Liver (tissue), 10 donors: ENCODE measurements at places on chromosomes 12 and 14.

- DNase-seq = no peak
- no peaks in the 10 kb centered on the region for H3K27me3 ChIP-seq
- H3K4me3 ChIP-seq = no peak overlapping the region
- H3K4me1 ChIP-seq = no peaks in the 10 kb centered on the region
- H3K36me3 ChIP-seq = no peaks in the 10 kb centered on the region
These were observed 303.6 kb downstream of the CEP128 start for GRCh38 chr14:80637756-80638619.

GRCh38 chr12:70448371-70448770 lies 82.3 kb downstream of the KCNMB4 start:
- no peaks in the 10 kb centered on the region for H3K36me3 ChIP-seq
- H3K27me3 ChIP-seq = no peaks in the 10 kb centered on the region
- no peaks in the 10 kb centered on the region for H3K4me1 ChIP-seq

- H3K27me3 ChIP-seq = no peaks in the 10 kb centered on the region
- no peak for DNase-seq
- H3K4me1 ChIP-seq = no peaks in the 10 kb centered on the region
- no peak overlapping the region for H3K4me3 ChIP-seq
These were observed 95.4 kb downstream of the KCNK10 start for GRCh38 chr14:88227693-88228092.

DNA sequence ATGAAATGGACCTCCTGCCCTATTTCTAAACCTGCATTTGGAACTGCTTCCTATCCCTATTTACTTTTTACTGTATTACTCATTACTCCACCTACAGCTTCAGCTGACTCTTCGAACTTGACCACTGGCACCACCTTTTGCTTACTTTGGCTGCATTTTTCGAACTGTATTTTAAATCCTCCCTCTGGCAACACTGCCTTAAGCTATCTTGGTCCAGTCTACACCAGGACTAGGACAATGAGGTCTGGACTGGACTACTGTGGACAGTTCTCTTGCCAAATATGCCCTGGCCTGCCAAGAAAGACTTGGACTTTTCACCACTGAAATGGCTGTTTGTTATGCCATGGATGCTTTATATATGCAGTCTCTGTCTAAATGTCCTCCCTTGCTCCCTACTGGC lies 328.1 kb downstream of the BTG1 start:
- peak overlapping the region; percentile 91 for H3K27ac ChIP-seq
- no peak for DNase-seq

DNA sequence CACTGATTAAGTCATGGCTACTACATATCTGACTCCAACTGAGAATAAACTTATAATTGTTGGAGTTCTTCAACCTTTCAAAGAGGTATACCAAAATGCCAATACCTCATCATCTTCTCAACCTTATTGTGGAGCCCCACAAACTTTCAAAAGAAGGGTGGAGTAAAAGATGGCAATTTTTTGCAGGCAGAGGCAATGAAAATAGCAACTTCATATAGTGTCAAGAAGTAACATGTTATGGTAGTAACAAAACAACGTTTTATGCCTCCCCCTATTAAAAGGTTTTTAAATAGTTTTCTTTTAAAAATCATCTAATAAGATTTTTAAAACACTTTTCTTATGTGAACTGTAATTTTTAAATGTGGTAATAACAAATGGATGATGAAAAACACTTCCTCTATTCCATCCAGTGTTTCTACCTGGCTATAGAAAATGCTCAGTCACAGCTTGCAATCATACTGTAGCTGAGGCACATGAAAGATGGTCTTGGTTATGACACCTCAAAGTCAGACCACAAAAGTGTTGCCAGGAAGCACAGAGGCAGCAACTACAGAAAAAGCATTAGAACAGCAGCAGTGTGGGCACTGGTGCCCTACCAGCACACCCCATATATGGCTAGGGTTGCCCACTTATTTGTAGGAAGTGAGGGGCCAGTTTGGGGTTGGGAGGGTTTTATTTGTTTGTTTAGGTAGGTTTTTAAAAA lies 7.0 kb downstream of the PPP1R12A start:
- DNase-seq = no peak
- peaks cover 2% of the 10 kb centered on the region for H3K4me1 ChIP-seq
- H3K4me3 ChIP-seq = no peak overlapping the region
- H3K36me3 ChIP-seq = no peaks in the 10 kb centered on the region
- no peak overlapping the region for H3K27ac ChIP-seq
- no peaks in the 10 kb centered on the region for H3K27me3 ChIP-seq
